ENCODE measurements at places on chromosomes 7 and 10.

DNA sequence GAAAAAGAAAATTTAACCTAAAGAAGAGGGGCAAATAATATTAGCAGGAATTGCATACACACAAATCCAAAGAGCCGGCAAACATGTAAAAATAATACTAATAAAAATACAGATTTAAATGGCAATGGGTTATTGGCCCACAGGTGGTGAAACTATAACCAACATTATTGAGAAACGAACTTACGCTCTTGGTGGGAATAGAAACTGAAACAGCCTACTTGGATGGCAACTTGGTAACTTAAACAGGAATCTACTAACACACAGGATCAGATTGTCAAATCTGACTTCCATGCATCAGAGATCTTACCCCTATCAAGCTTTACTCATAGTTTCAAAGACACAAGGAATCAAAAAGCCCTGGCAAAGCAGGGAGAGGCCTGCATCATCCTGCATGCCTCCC lies 66.5 kb downstream of the ANLN start:
- no peak for DNase-seq

DNA sequence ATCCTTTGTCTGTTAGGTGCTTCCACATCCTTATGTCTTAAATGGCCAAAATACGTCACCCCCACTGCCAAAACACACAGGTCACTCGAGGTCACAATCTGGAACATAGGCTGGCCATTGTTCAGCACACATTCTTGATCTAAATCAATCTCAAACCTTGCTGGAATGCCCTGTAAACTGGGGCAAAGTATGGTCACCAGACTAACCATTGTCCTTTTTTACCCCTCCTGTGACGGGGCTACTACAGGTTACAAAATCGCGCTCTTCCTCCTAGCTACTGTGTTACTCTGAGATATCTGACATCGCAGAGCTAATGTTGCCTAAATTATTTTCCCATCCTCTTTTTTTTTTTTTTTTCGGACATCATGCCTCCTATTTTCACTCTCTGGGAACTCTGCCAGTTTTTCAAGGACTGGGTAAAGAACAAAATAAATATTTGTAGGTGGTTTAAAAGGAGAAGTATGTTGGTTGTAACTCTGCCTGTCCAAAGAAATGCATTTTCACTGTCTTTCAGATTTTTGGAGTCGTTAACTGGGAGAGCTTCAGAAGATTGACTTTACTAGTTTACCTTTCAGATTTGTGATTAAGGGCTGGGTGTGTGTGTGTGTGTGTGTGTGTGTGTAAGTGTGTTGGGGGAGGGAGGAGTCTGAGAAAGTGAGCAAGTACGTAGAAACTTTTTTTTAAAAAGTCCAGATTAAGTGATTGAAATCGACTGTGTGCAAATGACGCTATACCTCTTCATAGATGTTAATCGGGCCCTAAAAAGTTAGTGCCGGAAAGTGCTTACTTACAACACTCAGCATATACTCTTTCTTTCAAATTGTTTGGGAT lies 942 bp upstream of the KIAA1217 start:
- DNase-seq = no peak

DNA sequence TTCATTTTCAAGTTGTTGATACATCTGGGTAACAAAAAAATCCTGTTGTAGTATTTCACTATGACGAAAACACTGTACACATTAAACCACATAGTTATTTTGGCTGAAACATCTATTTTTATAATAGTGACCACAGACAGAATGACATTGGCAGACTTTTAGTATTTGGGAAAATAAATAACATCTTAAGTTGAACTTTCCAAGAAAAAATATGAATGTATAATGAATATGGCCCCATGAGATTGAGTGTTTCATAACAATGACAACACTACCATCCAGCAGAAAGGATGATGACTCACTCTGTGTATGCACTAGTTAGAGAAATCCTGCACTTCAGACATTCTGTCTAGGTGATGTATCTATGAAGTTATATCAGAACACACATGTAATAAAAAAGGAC lies 118.1 kb downstream of the SEMA3D start:
- no peak for DNase-seq

GRCh38 chr10:71471957-71472365 lies 75.2 kb downstream of the CDH23 start:
- no peak for DNase-seq

DNA sequence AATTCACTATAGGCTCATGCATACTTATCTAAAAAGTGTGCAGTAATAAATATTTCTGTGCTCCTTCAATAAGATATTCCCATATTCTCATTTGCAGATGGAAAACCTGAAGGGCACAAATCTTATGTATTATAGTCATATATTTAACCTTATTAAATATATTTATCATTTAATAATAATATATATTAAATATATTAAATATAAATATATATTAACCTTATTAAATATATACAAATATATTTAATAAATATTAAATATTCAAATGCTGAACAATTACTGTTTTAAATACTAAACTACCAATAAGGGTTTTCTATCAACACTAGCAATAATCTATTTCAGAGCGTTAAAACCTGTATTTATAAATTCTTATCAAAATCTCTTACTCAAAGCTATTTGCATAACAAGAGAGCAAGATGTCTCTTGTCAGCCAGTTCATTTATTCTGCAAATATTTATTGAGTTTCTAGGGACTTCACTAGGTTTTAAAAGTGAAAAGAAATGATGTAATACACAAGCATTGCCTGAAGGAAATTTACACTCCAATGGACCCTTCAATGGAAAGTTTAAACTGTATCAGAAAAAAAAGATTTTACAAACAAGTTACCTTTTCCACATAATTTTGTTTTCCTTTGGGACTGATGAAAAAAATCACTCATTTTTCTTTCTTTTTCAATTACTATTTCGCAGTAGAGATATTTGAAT lies 159.2 kb downstream of the AGMO start:
- no peak for DNase-seq

DNA sequence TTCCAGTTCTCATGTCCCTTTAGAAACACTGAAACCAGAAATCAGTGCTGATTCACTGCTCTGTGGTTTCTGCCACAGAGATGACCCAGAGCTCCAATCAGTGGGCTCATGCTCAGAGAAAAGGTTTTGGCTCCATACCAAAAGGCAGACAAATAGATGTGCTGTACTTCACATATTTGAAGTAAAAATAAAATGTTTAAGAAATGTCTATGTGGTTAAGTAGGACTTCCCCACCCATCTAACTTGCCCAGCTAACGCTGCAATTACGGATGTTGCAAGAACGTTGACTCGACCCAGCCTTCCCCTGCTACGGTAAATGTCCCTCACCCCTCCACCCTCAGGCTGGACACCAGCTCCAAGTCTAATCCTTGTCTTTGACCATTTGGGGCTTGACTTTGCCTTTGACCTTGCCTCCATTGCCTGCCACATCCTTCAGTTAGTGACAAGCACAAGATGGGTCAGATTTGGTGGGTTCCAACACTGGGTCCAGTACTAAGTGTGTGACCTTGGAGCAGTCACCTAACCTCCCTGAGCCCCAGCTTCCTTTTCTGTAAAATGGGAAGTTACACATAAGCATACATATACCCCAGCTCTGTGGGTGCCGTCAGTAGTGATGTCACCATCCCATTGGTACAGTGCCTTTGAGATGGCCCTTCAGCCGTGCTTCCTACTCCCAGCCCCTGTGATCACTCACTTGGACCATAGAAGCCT lies 95.8 kb downstream of the CHST15 start:
- DNase-seq = no peak

DNA sequence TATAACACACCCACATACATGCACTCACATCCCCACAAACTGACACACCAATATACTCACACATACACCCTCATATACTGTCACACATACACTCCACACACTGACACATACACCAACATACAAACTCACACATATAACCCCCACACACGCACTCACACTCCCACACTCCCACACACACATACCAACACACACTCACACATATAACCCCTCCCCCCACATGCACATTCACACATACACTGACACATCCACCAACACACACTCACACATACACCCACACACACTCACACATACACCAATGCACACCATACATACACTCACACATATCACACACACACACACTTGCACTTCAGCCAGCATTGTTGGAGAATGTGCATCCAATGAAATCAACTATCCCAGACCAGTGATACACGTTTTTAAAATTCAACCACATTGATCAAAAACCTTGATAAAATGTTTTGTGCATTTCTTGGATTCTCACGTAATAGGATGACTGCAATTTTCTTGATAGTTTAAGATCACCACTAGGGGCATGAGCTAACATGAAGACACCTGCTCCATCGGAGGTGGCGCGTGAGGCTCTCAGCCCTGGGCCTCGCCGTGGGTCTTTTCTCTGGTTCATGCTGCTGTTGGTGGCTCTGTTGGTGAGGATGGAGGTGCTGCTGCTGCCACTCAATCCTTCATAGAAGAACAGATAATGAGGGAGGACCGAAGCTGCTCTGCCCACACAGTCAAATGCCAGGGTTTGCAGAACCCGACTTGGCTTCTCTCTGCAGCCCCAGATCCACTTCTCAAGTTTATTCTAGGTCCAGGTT lies 32.1 kb upstream of the CHST15 start:
- DNase-seq = no peak

DNA sequence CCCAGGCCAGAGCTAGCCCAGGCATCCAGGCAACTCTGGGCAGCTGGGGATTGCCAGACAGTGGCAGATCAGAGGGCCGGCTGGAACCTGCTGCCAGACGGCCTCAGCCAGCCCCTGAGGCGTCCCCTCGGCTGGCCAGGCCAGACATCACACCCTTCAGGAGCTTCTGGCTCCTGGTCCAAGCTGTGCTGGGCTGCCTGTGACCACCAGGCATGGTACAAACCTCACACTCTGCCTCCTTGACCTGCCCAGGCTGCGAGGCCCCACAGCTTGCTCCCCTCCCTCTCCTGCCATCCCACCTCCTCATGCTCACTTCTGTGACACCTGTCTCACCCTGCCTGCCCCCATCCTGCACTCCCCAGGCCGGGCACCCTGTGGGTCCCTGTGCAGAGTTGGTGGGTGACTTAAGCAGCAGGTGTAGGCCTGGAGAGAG lies 5.7 kb downstream of the DEPP1 start:
- DNase-seq = no peak

GRCh38 chr7:122726881-122727280 lies 24.2 kb upstream of the RNF148 start:
- DNase-seq = no peak

DNA sequence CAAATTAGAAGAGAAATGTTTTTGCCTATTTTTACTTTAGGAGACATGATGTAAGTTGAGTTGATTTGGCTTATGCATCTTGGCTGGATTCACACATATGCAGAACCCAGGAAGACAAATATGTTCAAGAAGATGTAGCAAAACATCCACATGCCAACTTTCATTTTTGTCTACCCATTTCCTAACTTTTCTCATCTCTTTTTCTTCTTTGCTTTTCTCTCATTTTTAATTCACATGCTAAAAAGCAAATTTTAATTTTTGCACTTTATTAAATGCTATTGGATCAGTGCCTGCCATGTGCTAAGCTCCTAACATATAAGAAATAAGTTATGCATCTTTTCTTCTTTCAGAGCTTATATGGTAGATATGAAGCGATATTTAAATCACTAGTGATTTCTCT lies 143.7 kb upstream of the GRM3 start:
- DNase-seq = no peak

DNA sequence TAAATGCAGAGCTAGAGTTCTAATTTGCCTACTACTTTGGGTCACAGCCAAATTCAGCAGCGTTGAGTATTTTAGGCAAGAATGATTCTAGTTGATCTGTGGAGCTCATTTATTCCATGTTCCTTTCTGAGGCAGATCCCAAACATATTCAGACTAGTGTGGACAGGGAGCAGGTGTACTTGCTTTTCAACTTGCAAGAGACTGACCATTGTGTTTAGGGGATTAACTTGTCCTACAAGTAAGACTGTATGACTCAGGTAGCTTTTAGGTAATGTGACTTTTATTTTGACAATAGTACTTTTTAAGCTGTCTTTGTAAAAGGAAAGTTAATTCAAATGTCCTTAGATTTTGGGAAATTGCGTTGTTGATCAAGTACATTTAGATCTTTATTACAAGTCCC lies 285.5 kb downstream of the TWIST1 start:
- no peak for DNase-seq

GRCh38 chr10:10755490-10755889 lies 262.2 kb upstream of the CELF2 start:
- no peak for DNase-seq

- DNase-seq = no peak
Measured at GRCh38 chr7:154620141-154620755, 382.7 kb downstream of the PAXIP1 start.

DNA sequence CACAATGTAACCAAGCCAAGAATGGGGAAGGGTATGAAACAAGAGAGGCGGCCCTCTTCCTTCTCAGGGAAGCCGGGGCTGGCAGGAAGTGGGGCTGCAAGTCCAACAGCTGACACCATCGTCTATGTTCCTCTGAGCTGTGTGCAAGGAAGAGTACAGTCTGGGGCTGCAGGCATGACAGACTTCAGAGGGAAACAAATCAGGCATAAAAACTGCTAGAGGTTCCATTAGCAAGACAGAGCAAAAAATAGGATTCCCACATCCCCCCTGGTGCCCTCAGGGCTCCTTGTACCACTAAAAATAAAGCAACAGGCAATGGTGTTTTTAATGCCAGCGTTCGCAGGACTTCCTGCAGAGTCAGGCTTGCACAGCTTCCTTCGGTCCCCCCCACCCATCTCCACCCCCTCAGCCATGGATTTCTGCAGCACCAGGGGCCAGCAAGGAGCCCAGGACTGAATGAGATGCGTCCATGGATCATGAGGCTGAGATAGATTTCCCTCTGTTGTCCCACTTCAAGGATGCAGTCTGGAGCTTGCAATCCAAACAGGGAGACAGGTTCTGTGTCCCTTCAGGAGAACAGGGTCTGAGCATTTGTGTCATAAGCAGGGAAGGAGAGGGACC lies 34.6 kb downstream of the KCNMA1 start:
- DNase-seq = no peak

- no peak for DNase-seq
Measured at GRCh38 chr7:108425714-108426275, 30.4 kb downstream of the NRCAM start.

- no peak for DNase-seq
Measured at GRCh38 chr10:31855033-31855432, 73.6 kb downstream of the ARHGAP12 start.

GRCh38 chr10:74880041-74880440 lies 53.6 kb downstream of the KAT6B start:
- DNase-seq = no peak

GRCh38 chr10:132228616-132229015 lies 41.9 kb downstream of the DPYSL4 start:
- DNase-seq = no peak

DNA sequence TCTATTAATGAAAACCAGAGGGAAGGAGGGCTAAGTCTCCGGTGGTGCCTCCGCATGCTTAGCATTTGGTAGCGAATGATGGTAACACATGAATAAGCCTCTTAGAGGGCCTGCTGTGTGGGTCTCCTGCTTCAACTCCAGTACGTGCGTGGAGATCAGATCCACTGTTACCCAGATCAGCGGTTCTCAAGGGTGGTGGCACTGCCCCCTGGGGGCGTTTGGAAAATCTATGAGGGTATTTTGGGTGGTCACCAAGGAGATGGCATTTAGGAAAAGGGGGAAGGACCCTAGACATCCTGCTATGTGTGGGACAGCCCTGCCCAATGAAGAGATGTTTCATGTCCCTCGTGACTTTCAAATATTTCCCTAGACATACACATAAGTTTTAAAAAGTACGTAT lies 57.1 kb upstream of the TM9SF3 start:
- DNase-seq = no peak
